Left colon (tissue), 2 donors: ENCODE measurements at places on chromosomes 5 and 9.

DNA sequence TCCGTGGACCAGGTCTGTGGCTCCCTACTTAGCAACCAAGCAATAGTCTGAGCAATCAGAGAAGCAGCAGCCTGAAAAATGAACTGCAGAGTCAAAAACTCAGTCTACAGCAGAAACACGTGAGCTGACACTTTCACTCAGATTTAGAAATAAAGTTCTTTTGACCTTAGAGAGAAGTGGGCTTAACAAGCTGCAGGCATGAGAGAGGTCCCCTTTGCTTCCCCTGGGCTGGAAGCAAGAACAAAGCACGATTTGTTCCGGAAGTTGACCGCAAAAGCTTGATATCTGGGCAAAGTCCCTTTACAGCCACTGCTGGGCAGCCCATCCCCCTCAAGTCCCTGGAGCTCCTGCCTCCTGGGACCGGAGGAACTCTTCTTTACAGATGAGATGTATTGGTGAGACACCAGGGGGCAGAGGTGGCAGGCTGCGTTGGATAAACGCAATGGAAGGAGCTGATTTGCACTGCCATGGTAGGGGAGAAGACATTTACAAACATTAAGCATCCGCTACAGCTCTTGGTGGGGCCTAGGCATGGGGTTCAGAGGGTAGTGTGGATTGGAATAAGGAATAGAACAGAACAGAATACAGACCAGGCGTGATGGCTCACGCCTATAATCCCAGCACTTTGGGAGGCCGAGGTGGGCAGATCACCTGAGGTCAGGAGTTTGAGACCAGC, 5.8 kb upstream of the SOWAHA start:
- DNase-seq: peak; percentile 88

DNA sequence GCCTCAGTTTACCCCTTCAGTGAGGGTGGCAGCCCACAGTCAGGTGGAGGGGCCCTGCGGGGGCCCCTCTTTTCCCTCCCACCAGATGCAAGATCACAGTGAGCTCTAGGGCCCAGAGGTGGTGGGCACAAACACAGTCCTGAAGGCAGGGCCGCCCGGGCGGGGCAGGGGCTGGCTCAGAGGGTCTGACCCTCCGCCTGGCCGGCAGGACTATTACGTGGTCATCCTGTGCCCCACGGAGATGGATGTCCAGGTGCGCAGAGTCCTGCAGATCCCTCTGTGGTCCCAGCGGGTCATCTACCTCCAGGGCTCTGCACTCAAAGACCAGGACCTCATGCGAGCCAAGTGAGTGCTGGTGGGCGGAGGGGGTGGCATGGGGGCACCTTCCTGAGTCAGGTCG, 63.4 kb downstream of the KCNT1 start:
- no peak for DNase-seq

DNA sequence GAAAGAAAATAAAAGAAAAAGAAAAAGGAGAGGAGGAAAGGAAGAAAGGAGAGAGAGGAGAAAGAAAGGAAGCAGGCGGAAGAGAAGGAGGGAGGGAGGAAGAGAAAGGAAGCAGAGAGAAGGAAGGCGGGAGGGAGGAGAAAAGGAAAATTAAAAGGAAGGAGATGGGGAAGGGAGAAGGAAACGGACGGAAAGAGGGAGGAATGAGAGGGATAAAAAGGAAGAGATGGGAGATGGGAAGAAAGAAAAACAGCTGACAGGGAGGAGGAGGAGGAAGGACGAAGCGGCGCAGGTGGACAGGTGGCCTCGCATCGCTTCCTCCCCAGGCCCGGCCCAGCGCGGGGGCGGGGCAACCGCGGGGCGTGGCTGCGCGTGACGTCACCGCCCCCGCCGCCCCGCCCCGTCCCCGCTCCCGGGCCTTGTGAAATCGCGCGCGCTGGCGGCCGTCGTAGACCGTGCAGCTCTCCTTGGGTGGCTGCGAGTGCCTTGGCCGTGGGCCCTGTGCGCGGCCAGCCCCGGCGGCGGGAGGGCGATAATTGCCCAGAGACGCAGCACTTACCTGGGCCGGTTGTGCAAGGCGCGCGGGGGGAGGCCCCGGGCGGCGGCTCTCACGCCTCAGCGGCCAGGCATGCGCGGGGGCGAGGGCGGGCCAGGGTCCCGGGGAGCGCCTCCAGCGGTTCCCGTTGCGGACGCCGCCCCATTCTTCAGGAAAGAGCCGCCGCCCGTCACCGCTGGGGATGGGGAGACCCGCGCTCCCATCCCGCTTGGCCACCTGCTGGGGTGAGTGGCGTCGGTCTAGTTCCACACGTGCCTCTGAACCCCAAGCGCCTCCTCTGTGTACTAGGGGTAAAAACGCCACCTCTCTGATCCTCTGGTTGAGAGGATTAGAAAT, 49.6 kb upstream of the FOXE1 start:
- peak; percentile 59 for DNase-seq

GRCh38 chr5:150066901-150067396, 19.4 kb downstream of the CSF1R start:
- no peak for DNase-seq

DNA sequence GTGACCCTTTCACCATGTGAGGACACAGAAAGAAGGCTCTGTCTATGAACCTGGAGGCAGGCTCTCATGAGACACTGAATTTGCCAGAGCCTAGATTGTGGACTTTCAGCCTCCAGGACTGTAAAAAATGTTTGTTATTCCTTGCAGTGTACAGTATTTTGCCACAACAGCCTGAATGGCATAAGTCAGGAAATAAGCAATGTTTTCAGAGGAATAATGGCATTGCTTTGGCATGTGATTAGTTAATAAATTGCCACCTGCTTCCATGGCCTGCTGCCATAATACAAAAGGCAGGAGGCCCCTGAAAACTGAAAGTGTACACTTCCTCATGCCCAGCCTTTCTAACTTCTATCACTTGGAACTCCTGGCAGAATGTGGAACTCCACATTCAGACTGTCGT, 408.1 kb downstream of the GADD45G start:
- no peak for DNase-seq

- no peak for DNase-seq
Observed at GRCh38 chr5:102539996-102540728, 41.4 kb upstream of the SLCO6A1 start.

- no peak for DNase-seq
Observed at GRCh38 chr5:16457853-16458252, 7.7 kb downstream of the ZNF622 start.

GRCh38 chr5:107541400-107541799, 129.3 kb downstream of the EFNA5 start:
- DNase-seq: no peak

DNA sequence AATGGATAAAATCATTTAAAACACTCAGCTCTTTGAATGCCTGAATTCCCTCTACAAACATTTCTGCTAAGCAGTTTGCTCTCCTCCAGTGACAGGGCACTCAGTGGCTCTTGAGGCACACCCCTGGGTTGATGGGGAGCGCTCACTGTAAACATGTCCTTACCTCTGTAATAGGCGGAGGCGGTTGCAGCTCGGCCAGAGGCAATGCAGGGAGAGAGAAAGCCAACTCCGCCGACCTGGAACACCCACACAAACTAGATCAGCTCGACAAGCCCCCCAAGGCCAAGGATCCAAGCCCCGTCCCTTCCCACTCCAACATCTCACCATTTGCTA, 329 bp downstream of the CDC23 start:
- no peak for DNase-seq

DNA sequence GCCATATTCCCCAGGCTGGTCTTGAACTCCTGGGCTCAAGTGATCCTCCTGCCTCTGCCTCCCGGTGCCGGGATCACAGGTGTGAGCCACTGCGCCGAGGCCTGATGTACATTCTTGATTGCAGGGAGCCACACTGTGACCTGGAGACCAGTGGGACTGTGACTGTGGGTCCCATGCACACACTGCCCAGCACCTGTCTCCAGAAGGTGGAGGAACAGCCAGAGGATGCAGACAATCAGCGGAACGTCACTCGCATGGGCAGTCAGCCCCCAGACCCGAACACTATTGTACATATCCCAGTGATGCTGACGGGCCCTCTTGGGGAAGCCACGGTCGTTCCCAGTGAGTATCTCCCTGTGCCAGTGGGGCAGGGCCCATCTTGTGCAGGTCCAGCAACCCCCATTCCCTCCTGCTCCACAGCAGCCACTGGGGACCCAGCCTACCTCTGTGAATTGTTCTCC, 147.3 kb downstream of the CACNA1B start:
- DNase-seq: no peak

DNA sequence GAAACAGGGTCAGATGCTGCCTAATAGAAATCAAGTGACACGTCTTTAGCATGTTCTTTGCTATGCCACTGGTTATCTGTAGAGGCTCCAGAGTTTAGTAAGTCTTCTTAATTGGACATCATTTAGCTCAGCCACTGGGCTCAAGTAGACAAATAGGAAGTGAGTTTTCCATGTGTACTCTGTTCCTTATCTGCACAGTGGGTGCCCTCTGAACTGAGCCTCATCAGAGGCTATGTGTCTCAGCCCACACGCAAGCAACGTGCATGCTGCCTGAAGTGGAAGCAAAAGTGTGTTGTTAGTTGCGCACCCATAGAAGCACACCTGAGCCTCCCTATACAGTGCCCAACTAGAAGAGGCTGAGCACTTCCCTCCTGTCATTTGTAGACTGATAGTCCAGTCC, 134.7 kb downstream of the SEMA5A start:
- DNase-seq: no peak

GRCh38 chr5:96501991-96502646, 69.1 kb upstream of the PCSK1 start:
- no peak for DNase-seq

- no peak for DNase-seq
Observed at GRCh38 chr9:33082538-33083326, 6.3 kb upstream of the SMU1 start.

DNA sequence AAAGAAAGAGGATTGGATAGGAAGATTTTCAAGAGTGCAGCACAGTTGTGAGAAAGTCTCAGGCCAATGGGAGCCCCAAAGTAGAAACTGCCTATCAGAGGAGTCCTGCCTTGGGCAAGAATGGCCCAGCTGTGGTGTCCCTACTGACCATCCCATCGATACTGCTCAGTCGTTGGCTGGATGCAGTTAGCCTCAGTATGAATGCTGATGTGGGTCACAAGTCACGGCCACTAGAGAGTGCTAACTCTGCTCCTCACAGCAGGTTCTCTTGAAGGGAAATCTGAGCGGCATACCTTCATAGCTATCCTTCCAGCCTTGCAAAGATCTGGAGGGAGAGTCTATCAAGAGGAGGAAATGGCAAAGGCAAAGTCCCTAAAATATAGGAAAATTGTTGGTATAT, 11.6 kb upstream of the CETN3 start:
- no peak for DNase-seq

DNA sequence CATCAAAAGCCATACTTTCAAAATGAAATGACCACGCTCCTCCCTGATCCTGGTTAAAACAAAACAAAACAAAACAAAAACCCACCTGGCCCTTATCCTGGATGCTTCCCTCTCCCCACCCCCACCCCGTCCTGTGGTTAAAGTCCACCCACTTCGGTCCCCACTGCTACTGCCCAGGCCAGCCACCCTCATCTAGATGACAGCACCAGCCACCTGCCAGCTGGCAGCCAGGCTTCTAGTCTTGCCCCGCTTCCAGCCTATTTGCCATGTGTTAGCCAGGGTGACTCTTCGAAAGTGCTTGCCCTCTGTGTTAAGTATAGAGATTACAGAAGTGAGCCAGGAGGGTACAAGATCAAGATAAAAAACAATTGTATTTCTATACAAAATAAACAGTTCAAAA, 27.5 kb upstream of the NCS1 start:
- DNase-seq: peak; percentile 27

DNA sequence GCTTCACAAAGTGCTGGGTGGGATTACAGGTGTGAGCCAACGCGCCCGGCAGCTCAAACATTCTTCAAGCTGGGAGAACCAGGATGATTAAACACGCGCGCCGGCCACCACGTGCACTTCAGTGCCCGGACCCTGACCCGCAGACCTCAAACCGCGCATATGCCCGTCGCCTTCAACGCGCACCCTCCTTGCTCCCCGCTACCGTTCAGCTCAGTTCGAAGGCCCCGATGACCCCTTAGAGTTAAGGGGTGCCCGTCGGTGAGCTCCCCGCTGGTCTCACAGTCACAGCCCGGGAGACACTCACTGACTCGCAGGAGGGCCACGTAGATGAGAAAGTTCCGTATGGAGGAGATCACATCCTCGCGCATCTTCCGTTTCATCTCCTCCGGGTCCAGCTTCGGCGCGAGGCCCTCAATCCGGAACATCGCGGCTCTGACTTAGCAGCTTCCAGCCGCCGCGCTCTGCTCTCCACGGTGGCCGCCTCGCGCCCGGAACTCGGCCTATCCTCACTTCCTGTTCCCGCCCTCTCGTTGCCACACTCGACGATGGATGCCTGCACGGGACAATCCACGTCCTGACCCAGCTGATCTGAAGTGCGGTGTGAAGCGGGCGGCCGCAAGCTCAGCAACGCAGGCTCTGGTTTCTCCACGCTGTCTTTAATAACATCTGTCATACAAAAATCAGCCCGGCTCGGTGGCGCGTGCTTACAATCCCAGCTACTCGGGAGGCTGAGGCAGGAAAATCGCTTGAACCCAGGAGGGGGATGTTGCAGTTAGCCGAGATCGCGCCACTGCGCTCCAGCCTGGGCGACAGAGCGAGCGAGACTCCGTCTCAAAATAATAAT, at the start of gene TOMM5:
Gene TOMM5, minus strand, starts transcription at position 490 of the 844 bp plus-strand sequence. Its CDS starts 65 bp downstream, at position 425.
- peak; percentile 93 for DNase-seq

DNA sequence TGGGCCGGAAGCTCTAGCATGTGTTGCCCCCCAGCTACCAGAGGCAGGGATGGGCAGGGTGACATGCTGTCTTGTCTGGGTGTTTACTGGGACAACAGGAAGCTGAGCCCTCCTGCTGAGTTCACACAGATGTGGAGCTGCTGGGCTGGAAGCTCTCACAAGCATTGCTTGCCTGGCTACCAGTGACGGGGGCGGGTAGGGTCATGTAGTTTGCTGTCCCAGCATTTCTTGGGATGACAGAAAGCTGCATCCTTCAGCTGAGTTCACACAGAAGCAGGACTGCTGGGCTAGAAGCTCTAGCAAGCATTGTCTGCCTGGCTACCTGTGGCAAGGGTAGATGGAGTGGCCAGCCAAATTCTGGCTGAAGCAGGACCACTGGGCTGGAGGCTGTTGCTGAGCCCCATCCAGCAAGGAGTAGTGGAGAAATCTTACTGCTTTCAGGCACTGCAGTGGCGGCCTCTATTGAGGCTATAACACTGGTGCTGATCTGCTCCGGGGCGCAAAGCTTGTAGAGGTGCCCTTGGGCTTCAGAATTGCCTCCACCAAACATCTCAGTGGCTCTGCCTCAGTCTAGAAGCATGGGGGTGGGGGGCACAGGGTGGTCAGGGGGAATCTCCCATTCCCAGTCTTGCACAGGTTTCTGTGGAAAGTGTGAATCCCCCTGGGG, 25.1 kb downstream of the POLK start:
- DNase-seq: no peak

- no peak for DNase-seq
Observed at GRCh38 chr5:84249918-84250630, 134.6 kb downstream of the EDIL3 start.

- no peak for DNase-seq
Observed at GRCh38 chr5:95591490-95591901, 28.4 kb upstream of the GPR150 start.

- no peak for DNase-seq
Observed at GRCh38 chr5:124662181-124662781, 84.2 kb downstream of the ZNF608 start.

- DNase-seq: peak; percentile 71
Observed at GRCh38 chr9:127397646-127398274, 791 bp downstream of the SLC2A8 start.
